ENCODE measurements at places on chromosomes 12 and 14. TPM values are rescaled to one million over a fixed set of nuclear protein-coding genes. Genes with fewer than 3 reads are reported as not detected.

Gene SRRM4
- total RNA-seq = not detected

Gene KRT81
- total RNA-seq = 0.13 TPM

Gene NFATC4
- total RNA-seq = 14.6 TPM

Gene BORCS5
- 15.2 TPM for total RNA-seq

Gene BDKRB1
- 10.3 TPM for total RNA-seq

Gene SSPN
- total RNA-seq = 37.1 TPM

Gene NUDT4
- total RNA-seq = 41.2 TPM

Gene MUCL1
- not detected for total RNA-seq

Gene TSPAN11
- 2.2 TPM for total RNA-seq

Gene NOVA1
- not detected for total RNA-seq

Gene CCNK
- 9.0 TPM for total RNA-seq

Measured in SJSA1 (cell line).